ENCODE measurements at places on chromosomes 4 and X.

DNA sequence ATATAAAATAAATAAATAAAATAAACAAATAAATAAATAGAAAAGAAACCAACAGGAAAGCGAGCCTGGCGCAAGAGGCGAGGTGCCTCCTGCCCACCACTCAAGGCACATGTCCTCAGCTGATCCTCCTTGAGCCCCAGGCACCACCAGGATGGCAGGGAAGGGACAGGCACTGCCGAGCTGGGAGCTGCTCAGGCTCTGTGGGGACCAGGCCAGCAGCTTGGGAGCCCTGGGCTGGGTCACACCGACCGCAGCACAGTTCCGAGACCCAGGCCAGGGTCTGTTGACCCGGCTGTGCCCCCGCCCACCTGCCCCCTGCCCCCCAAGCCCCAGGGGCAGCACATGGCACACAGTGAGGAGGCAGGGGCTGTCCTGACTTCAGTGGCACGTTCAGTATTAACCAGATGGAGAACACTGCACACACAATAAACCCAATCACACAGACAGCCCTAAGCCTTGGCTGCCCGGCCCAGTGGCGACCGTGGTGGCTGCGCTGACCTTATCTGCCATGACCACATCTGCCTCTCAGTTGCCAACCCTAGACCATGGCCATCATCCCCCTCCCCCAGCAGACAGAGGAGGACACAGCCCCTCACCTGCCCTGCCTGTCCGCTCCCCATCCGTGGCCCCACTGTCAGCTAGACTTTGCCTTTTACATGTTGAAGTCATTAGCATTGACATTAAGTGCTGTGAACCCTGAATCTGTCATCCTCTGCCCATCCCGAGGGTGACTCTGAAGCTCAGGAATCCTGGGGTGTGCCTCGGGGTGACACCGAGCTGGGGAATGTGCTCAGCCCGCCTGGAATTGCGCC is 2.9 kb upstream of the TREX2 start:
- no peak for DNase-seq

DNA sequence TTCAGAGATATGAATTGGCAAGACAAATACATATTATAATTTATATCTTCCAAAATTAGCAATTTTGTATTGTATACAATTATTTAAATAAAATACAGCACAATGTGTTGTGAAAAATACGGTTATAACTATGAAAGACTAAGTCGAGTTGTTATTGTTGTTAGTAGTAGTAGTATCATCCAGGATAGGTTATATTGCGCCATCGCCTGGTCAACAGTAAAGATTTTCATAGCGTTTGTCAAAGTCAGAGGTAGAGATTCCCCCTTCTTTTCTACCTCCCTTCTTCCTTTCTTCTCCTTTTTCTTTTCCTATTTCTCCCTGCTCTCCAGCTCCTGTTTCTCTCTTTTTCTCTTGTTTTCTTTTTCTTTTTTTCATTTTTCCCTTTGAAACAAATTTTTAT is 499.1 kb upstream of the EPHA5 start:
- no peak for DNase-seq

DNA sequence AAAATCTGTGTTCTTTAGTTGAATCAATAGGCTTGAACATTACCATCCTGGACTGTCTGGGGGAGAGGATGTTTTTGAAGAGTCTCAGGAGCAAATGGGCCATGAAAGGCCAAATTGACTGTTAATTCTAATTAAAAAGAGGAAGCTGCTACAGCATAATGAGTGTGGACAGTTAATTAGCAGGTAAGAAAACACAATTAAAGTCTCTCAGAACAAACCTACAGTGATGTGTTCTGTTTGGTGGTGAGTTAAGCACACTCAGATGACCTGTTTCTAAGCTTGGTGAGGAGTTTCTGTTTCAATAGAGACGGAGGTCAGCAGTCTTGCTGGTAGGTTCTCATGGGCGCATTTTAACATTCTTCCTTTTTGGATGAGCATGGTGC is 68.1 kb downstream of the DRD5 start:
- DNase-seq: no peak

DNA sequence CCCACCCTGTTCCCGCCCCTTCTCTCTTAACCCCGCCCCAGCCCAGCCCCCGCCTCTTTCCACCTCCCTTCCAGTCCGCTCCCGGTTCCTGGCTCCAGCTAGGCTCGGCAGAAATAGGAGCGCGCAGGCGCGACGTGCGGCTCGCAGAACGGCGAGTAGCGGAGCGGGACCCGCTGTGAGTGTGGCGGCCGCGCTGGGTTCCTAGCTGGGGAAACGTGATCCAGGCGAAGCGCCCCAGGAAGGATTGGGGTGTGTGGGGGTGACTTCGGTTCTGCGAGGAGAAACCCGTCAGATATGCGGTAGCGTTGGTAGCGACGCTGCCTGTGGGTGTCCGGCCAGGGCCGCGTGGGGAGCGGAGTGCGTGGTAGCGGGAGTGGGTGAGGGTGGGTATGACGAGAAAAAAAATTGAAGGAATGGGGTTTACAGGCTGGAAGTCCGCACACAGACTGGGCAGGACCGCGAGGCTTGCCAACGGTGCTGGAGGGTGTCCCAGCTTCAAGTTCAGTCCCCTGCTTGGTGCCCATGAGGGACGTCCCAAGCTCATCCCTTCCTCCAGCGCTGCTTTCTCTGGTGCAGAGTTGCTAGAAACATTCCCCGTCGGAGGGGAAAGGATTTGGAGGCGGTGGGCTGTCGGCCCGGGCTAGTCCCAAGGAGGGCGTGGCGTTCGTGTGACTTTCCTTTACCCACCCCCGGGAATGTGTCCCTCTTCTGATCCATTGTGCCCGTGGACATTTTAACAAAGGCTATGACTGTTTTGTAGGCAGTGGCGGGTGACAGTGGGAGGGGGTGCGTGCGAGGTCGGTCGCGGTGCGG is at the start of gene PRRG1:
Gene PRRG1 (plus strand): TSS at position 144 of the 813 bp plus-strand sequence. CDS start 56,886 bp downstream, outside the sequence.
- no peak for DNase-seq

All from cerebellar nuclear complex (tissue), 1 donor.